ENCODE measurements at places on chromosomes 3 and 15.

DNA sequence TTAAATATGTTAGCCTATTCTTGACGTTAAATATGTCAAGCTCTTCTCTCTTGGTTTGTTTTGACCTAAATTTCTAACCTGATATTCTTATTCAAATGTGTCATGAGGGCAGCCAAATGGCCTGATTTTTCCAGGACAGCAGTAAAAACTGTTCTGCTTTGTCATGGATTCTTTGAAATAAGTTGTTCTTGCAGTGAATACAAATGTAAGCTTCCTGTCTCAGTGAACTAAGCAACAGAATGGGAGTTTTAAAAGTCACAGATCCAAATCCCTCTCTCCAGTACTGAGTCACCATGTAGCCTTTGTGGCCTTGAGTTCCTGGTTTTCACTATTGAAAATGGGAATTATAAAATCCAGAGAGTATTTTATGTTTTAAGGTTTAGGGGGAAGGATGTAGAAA is 301.8 kb downstream of the NLGN1 start:
- no peak for DNase-seq

DNA sequence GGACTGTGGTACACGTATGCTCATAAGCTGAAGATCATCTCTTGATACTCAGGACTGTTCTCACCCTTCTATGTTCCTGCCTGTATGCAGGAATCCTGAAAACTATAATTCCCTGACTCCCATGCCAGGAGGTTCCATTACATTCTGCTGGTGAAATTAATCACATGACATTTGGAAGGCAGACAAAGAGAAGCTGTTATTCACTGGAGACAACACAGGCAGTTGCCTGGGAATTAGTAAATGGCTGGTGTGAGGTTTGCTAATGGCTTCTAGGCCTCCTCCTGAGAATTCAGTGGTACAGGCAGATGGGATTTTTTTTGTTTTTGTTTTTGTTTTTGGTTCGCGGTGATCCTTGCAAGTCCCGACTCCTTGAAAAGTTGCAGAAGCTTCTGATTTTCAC is 91.4 kb downstream of the CTNNB1 start:
- no peak for DNase-seq

DNA sequence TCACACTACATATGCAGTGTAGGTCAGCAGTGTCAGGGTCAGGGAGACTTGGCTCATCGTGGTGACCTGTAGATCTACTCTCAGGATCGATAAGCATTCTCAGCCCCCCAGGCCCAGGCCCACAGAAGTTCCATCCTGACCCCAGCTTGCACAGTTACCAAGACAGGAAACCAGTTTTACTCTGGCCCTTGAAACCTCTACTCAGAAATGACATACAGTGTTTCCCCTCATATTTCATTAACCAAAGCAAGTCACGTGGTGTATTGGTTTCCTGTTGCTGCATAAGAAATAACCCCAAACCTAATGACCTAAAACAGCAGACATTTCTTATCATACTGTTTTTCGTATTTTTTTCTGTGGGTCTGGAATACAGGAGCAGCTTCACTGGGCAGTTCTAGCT is 242.2 kb downstream of the SLCO3A1 start:
- DNase-seq: no peak

DNA sequence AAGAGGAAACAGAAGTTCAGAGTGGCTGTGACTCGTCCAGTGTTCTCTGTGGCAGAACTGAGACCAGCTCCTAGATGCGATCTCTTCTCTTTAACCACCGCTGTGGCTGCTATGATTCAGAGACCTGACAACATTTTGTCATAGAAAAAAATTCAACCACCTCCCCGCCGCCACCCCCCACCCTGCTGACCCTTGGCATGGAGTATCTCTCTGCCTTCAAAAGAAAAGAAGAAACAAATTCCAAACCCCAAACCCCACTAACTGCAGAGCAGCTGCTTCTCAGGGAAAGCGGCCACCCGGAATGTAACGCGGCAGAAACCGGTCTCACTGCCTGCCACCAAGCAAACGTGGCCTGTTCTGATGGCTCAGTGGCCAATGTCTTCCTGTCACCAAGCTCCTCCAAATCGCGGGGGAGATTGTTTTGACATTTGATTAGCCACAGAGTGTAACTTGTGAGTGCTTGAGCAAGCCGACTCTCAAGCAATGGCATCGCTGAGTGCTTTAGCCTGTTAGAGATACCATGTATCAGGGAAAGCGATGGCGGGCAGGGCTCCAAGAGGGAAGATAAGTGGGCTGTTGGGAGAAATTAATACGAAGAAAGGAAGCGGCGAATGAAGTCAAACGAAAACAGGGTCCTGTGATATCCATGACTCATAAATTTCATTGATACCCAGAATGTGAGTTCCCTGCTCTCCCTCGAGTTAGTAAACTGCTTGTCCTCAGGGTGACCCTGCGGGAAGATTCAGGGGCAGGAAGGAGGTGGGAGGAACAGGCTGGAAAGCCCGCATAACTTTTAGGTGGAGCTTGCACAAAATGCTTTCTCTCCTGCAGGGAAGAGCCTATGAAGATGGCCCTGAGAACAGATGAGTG is 44.8 kb upstream of the TLE3 start:
- DNase-seq: no peak

DNA sequence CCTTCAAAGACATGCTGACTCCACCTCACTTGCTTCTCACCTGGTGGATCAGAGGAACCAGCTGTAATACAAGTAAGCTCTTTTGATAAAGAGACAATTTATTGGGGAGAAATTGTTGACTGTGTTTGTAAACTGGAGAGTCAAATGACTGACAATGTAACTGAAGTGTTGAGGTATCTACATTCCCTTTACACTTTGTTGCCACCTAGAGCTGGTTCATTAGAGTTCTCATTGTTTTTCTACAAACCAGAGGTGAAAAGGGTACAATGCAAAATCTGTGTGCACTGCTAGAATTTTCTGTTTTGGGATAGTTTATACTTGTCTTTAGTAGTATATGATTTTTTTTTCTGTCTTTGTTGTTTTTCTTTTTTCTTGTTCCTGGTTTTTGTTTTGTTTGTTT is 8.7 kb upstream of the LRRC58 start:
- DNase-seq: no peak

DNA sequence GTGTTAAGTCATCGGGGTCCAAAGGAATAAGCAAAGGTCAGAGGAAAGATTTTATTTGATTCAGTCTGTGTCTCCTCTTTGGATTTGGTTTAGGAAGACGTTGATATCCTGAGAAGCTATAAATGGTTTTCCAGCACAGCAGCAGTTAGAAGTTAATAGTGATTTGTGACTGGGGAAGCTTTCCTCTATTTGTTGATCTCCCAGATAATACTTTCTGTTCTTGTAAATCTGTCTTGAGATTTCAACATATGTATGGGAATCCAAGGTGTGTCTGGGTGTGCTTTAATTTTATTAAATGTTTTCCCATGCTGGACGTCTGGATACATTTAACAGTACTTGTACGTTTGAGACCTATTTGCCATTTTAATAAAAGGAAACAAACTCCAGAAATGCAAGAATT is 409.5 kb downstream of the ROBO1 start:
- no peak for DNase-seq

- DNase-seq: no peak
These were observed 339.8 kb upstream of the RARB start for GRCh38 chr3:25088284-25088683.

DNA sequence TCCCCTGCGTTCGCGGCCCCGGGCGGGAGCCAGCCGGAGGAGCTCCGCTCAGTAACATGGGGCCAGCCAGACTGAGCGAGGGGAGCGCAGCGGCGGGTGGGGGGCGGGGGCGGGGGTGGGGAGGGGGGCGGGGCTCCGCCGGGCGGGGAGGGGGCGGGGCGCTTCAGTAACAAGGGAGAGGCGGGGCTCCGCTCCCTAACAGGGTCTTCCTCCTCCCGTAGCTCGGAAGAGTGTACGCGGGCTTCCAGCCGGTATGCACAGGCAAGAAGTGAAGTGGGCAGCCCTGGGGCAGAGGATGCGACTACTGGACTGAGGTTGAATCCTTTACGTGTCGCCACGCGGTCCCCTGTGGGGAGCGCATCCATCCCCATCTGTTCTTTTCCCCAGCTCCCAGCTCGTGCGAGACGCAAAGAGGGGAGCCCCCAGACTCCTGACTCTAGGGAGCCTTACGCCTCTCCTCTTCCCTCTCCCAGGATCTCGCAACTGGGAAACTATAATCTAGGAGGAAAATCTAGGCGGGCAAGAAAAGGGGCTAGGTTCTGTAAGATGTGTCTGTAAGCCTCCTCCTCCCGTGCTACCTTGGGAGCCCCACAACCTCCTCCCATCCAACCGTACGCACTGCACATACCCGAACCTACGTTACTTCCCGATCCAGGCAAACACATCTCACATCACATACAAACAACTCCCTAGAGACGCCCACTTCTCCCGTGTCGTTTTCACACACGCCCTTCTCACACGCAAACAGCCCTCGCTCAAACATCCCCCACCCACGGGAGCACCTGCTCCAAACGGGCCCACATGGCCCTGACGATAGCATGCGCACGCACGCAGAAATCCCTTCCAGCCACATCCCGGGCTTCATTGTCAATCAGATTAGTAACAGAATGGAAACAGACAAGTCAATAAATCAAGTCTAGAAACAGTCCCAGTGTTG is at the start of gene SHF:
Gene SHF, minus strand, starts transcription at position 73 of the 937 bp plus-strand sequence. Its CDS starts 15 bp downstream, at position 58.
- DNase-seq: no peak

DNA sequence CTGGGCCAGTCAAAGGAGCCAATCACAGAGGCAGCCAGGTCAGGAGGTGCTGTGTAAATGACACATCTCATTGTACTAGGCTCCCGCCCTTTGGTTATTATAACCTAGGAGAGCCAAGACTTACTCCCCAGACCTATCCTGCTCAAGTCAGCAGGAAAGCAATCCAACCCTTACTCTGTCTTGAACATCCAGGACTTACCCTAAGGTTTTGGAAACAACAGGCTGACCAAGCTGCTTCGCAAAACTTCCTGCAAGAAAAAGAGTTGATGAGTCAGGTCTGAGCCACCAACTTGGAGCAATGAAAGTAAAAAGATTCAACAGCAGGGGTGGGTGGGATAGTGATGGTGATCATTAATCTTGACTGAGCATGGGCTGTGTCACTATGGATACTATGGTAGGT is 144.4 kb downstream of the MYLK start:
- DNase-seq: no peak

GRCh38 chr3:27252646-27253045 is 116.5 kb downstream of the NEK10 start:
- DNase-seq: no peak

DNA sequence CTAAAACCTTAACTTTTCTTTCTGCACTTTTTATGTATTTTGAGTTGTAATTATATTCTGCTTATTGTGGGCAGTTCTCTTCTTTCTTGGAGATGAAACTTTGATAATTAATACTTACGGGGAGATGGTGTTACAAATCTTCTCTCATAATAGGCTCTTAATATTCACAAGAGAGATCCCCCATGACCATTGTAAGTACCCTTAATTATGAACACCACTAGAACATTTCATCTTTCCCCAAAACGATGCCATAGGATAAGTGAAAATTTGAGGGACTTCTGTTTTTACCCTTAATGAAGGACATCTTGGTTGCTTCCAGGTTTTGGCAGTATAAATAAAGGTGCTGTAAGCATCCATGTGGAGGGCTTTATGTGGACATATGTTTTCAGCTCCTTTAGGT is 60.7 kb downstream of the PIAS1 start:
- no peak for DNase-seq

DNA sequence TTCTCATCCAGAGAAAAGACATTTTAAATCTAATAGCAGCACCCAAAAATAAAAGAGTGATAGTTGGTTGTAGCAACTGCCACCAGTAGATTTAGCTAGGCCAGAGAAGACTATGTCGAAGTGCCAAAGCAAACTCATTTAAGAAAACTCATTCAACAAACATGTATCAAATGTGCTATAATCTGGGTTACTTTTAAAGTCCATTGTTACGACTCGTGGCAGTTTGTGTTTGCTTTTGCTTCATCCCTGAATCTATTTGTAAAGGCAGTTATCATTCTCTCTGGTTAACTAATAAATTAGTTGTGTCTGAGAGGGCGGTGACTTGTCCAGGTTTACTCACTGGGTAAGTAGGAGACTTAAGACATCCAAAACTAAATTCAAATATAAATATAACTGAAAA is 159.4 kb downstream of the ZIC4 start:
- no peak for DNase-seq

- DNase-seq: no peak
These were observed 29.6 kb downstream of the MSL2 start for GRCh38 chr3:136166507-136166906.

DNA sequence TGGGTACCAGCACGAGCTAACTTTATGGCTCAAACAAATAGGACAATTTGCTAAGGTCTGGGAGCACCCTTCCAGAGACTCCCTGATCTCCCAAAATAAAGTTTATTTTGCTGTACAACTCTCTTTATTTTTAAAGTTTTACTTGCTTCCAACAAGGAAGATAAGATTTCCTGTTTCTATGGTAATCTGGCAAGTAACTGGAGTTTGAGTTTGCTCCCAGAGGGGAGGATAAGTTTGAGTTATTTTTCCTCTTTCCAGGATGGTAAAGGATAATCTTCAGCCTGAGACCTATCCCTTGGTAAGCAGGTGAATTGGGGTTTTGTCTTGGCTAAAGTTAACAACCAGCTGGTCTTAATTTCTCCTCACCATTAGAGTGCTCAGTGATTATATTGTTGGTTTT is 1019.4 kb upstream of the ALCAM start:
- DNase-seq: no peak

DNA sequence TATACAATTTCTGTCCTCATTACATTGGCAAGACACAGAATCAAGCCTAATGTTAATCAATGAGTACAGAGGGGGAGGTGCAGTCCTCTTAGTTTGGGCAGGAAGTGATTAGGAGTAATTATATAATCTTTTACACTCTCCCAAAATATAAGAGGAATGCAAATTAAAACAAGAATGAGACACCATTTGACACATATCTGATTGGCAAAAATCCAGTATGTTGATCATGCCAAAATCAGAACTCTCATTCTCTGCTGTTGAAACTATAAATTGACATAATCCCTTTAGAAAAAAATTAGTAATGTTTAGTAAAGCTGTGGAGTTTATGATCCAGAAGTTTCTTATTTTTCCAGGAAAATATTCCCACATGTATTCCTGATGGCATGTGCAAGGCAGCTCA is 373.4 kb downstream of the EPHA6 start:
- DNase-seq: no peak

DNA sequence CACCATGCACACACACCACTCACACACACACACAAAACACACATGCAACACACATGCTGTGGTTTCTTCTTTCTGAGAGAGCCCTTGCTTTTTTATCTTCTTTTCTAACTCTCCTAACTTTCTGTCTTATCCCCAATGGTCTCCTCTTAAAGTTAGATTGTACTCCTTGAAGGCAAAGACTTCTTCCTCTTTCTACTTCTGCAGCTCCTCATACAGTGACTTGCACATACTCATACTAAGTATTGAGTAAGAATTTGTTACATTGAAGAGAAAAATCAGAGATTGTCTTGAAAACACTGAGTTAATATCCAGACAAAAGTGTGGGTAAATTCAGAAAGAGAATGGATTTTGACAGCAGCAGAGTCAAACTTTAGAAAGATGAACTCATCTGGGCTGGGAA is 64.4 kb downstream of the GTPBP8 start:
- no peak for DNase-seq

- DNase-seq: no peak
These were observed 43.1 kb upstream of the FNDC3B start for GRCh38 chr3:171996178-171996817.

DNA sequence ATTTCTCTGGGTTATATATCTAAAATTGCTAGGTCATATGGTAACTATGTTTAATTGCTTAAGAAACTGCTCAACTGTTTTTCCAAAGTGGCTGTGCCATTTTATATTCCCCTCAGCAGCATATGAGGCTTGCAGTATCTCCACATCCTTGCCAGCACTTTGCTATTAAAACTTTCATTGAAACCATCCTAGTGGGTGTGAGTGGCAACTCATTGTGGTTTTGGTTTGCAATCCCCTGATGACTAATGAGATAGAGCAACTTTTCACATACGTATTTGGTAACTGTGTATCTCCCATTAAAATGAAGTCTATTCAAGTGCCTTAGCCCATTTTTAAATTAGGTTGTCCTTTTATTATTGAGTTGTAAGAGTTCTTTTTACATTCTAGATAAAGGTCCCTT is 17.3 kb downstream of the KPNA1 start:
- DNase-seq: peak; percentile 4

Measured in stimulated activated CD8-positive, alpha-beta memory T cell treated with anti-CD3 and anti-CD28 coated beads, Interleukin-4, amount 100 ng/mL, for 1 hour (primary cell).